H9 (cell line): ENCODE measurements at places on chromosomes 11 and 22. TPM values are rescaled to one million over a fixed set of nuclear protein-coding genes. Genes with fewer than 3 reads are reported as not detected.

- no peak overlapping the region for H3K27ac ChIP-seq
- H3K27me3 ChIP-seq, result no peaks in the 10 kb centered on the region
- DNase-seq, result no peak
- no peak overlapping the region for H3K4me3 ChIP-seq
- H3K36me3 ChIP-seq, result peaks cover 7% of the 10 kb centered on the region
Measured at GRCh38 chr22:24588757-24589481, 4.0 kb downstream of the LRRC75B start.

- peak; percentile 25 for DNase-seq
- no peaks in the 10 kb centered on the region; the same call in 1 of the 2 replicates for H3K27me3 ChIP-seq
- H3K4me1 ChIP-seq, result no peaks in the 10 kb centered on the region
- no peak overlapping the region for H3K4me3 ChIP-seq
Measured at GRCh38 chr11:69921128-69922014, 102.2 kb upstream of the FGF3 start.

CSF2RB gene
- total RNA-seq, result not detected in 2 replicates

- H3K36me3 ChIP-seq, result peaks cover 25% of the 10 kb centered on the region
- H3K27ac ChIP-seq, result no peak overlapping the region
- DNase-seq, result no peak
- peaks cover 9% of the 10 kb centered on the region for H3K4me1 ChIP-seq
Measured at GRCh38 chr11:36091256-36091811, 147.5 kb downstream of the LDLRAD3 start.

- no peak overlapping the region for H3K27ac ChIP-seq
- no peaks in the 10 kb centered on the region for H3K27me3 ChIP-seq
- no peaks in the 10 kb centered on the region for H3K4me1 ChIP-seq
- H3K36me3 ChIP-seq, result no peaks in the 10 kb centered on the region
- DNase-seq, result peak; percentile 12
- no peak overlapping the region for H3K4me3 ChIP-seq
Measured at GRCh38 chr11:69361466-69361865, 67.5 kb downstream of the MYEOV start.

DNA sequence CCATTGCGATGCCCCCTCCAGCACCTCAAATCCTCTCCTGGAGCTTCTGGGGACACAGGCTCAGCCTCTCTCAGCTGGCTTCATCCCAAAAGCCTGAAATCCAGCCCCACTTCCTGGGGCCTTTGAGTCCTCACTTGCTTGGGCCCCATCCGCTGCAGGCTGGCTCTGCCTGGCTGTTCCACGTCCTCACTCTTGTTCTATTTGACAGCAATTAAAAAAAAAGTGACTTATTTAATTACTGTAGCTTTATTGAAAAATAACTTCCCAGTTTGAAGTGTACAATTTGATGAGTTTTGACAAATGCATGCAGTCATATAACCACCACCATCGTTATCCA lies 27.2 kb downstream of the PARVG start:
- H3K27me3 ChIP-seq, result no peaks in the 10 kb centered on the region
- no peak overlapping the region for H3K27ac ChIP-seq
- H3K4me3 ChIP-seq, result no peak overlapping the region
- no peaks in the 10 kb centered on the region for H3K4me1 ChIP-seq
- H3K36me3 ChIP-seq, result peaks cover 3% of the 10 kb centered on the region; the same call in 2 of the 3 replicates
- DNase-seq, result no peak

DNA sequence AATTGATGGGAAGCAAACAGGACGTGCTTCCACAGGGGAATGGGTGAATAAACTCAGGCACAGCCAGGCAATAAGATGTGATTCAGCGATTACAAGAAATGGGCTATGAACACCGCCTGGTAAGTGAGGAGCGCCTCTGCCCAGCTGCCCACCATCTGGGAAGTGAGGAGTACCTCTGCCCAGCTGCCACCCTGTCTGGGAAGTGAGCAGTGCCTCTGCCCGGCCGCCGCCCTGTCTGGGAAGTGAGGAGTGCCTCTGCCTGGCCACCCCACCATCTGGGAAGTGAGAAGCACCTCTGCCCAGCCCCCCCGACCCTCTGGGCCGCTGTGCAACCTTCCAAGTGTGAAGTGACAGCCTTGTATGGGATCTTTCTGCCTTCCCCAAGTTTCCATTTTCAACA lies 73.2 kb upstream of the PRR5 start:
- no peaks in the 10 kb centered on the region for H3K36me3 ChIP-seq
- DNase-seq, result no peak
- H3K4me1 ChIP-seq, result no peaks in the 10 kb centered on the region
- H3K27ac ChIP-seq, result no peak overlapping the region

DNA sequence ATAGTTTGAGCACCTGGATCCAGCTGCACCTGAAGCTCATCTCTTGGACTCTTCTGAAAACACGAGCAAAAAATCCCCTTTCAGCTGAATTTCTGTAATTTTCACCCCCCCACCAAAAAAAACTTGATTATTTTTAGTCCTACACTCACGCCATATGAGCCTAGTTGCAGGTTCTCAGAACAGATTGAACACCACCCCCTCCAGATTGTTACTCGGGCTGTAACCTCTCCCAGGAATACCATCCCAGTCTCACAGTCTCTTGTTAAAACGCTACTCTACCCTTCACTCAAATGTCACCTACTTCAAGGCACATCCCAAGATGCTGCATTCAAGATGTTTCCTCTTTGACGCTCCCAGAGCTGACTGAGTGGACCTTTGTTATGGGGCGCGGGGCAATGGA lies 96.3 kb upstream of the PRDM11 start:
- no peaks in the 10 kb centered on the region; the same call in 2 of the 3 replicates for H3K36me3 ChIP-seq
- H3K27me3 ChIP-seq, result no peaks in the 10 kb centered on the region
- no peak for DNase-seq
- H3K4me1 ChIP-seq, result no peaks in the 10 kb centered on the region
- H3K27ac ChIP-seq, result no peak overlapping the region

B3GAT3 gene
- total RNA-seq, result 30.6 and 30.8 TPM in 2 replicates

- H3K27ac ChIP-seq, result no peak overlapping the region
- no peak for DNase-seq
- no peaks in the 10 kb centered on the region for H3K36me3 ChIP-seq
- H3K27me3 ChIP-seq, result no peaks in the 10 kb centered on the region
- H3K4me3 ChIP-seq, result no peak overlapping the region
- no peaks in the 10 kb centered on the region for H3K4me1 ChIP-seq
Measured at GRCh38 chr11:4580124-4580523, 1.4 kb upstream of the OR52I2 start.

DNA sequence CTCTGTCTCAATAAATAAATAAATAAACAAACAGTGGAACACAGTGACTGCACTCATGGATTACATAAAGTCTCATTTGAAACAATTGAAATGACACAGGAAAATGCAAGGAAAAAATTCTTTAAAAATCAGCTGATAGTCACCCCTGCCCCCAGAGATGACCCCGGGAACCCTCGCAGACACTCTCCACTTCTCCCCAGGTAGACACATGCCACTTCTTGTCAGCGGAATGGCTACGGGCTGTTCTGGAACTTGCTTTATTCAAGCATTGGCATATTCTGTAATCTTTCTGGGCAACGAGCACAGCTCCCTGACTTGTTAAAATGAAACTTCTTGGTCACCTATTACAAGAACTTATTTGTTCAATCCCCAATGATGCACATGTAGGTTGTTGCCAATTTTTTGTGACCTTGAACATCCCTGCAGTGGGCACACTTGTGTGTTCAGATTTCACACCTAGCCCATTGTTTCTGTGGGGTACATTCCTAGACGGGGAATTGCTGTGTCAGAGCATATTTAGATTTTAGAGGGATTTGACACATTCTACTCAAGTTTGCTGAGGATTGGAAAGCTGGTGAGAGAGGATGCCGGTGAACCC lies 32.8 kb downstream of the MYEOV start:
- H3K27ac ChIP-seq, result no peak overlapping the region
- no peak overlapping the region for H3K4me3 ChIP-seq
- DNase-seq, result peak; percentile 6
- 0 out of 2 replicates have a peak, but pooled peaks cover 2% of the 10 kb centered on the region for H3K27me3 ChIP-seq

GRCh38 chr11:111734101-111734953 lies 31.9 kb downstream of the PPP2R1B start:
- H3K36me3 ChIP-seq, result no peaks in the 10 kb centered on the region; the same call in 1 of the 3 replicates
- no peaks in the 10 kb centered on the region for H3K4me1 ChIP-seq
- no peak overlapping the region for H3K4me3 ChIP-seq
- H3K27ac ChIP-seq, result no peak overlapping the region
- no peaks in the 10 kb centered on the region for H3K27me3 ChIP-seq

DNA sequence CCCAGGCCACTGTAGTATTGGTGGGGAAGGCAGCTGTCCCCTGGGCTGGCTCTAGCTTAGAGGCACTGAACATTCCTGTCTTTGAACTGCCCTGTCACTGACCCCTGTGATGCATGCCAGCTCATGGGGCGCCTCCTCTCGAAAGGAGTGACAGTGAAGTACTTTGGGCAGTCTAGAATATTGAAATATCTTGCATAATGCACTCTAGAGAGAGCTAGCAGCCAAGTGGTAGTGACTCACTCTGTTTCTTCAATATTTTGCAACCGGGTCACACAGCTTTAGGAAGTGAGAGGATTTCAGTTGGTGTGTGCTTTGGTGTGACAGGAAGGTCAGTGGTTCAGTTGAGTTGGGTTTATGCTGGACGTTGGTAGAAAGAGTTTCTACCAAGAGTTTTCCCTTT lies 35.5 kb upstream of the ST14 start:
- DNase-seq, result no peak
- no peaks in the 10 kb centered on the region for H3K4me1 ChIP-seq
- no peaks in the 10 kb centered on the region for H3K27me3 ChIP-seq
- H3K27ac ChIP-seq, result no peak overlapping the region
- H3K4me3 ChIP-seq, result no peak overlapping the region
- peaks cover 76% of the 10 kb centered on the region for H3K36me3 ChIP-seq
